ENCODE measurements at places on chromosomes 5 and 9.

DNA sequence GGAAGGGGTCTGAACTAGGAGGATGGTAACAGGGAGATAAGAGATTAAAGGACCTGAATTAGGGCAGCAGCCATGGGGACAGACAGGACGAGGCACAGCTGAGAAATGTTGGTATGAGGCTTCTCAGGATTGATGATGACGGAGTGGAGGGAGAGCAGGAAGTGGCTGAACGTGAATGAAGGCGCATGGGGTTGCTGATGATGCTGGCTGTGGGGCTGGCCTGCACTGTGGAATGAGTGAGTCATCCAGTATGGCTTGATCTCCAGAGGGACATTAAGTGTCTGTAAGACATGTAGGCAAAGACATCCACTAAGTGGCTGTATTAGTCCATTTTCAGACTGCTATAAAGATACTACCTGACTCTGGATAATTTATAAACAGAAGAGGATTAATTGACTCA lies 256.4 kb downstream of the ICE1 start:
- DNase-seq, result no peak

DNA sequence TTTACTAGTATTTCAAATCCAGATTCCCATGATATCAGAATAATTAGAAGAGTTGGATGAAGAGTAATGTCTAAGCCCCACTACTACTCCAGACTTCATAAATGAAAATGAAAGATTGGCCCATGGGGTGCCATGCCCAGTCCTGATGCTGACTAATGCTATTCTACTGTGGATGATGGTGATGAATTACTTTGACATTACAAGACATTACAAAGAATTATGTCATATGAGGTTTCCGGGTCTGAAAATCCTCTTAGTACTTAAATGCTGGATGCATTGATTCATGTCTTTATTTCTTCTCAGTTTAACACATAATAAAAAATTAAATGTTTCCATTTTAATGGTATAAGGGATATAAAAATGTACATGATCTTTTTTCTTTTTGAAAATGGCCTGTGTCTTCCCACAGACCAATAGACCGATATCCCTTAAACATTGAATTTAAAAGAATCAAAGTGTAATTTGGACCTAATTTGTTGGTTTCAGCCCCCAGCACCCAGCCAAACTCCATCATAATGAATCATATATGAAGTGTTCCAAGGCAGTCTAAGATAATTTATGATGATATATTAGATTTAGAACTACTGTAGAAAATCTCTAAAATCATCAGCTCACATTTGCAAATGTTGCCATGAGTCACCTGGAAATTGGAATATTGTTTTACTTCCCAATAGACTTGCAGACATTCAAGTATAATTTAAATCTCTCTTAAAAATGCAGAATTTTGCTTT lies 223.6 kb upstream of the SGCD start:
- no peak for DNase-seq

DNA sequence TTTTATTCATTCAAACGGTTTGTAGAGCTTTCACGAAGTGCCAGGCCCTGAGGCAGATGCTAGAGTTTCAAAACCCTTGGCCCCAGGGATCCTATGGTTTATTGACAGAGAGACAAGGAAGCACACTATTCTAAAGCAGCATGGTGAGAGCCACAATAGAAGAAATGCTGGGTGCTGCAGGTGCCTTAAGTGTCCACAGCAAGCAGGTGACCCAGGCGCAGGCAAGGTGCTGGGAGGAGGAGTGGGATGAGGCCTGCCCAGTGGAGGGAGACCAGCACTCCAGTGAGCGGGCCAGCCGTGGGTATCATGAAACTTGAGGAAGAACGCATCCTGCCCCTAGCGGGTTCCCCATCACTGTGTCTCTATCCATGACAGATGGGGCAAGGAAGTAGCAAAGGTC lies 71.0 kb downstream of the OSMR start:
- DNase-seq, result no peak

DNA sequence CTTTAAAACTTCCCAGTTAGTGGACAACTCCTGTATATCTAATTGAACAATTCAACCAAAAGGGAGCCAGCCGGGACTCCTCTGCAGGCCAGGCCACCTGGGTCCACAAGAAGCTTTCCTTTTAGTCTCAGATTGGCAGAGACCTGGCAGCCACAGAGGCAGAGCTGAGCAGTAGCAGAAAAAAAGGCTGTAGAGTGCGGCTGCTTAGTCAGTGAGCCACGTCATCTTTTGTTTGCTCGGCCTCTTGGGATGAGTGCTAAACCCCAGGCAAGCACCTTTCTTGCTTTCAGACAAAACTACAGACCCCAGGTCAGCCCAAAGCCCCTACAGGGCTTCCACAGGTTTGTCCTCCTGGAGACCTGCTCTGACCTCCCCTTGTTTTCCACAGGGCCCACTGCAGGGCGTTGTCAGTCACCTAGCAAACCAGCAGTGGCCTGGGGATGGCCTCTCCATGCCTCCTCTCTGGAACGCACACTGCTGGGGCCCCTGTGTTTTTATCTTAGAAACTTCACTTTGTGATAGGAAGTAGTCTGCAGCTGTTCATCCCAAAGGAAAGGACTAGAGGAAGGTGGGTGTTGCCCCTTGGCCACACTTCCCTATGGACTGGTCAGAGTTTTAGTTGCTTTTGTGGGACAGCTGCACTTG lies 49.9 kb downstream of the SHB start:
- DNase-seq, result peak; percentile 63

GRCh38 chr9:137007108-137007815 lies 10.9 kb upstream of the CLIC3 start:
- DNase-seq, result no peak

- DNase-seq, result no peak
Observed at GRCh38 chr5:173645890-173646574, 29.6 kb upstream of the BOD1 start.

DNA sequence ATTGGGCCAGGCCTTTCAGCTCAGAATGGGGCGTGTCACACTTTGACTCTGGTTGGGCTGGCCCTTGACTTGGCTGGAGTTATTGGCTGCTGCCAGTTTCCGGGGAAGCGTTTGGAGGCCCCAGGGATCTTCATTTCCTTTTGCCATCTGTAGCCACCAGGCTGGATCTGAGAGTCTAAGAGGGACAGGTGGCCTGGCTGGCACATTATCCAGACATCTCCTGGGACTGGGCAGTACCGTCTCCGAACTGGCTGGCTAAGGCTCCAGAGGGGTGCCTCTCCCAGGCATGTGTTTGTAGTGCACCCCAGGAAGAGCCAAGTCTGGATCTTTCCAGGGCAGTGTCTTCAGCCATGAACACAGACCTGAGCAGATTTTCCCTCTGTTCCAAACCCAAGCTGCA lies 9.7 kb upstream of the JADE2 start:
- no peak for DNase-seq

GRCh38 chr9:34405719-34406118 lies 29.0 kb upstream of the MYORG start:
- no peak for DNase-seq

DNA sequence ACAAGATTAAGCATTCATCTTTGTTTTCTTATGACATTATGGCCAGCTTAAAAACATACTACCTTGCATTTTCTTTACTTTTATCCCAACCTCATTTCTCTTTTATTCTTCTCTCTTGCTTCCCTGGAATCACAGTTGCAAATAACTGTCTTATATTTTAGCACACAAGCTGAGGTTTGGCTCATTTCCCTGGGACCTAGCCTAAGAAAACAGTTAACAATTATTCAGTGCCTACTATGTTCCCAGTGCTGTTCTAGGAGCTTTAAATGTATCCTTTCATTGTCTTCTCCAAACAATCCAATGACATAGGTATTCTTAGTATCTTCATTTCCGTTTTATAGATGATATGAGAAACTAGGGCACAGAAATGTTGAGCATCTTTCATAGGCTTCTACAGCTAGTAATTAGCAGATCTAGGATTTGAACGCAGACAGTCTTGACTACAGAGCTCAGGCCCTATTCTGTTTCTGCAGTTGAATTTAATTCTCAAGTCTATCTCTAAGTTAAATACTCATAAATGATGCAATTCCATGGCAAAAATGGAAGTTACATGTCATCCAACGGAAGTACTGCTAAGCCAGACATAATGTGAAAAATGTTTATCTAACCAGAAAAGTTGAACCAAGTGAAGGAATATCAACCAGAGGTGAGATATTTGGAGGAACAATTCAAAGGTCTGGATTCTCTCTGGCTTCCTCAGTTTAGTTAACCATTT lies 52.3 kb upstream of the MTAP start:
- no peak for DNase-seq

DNA sequence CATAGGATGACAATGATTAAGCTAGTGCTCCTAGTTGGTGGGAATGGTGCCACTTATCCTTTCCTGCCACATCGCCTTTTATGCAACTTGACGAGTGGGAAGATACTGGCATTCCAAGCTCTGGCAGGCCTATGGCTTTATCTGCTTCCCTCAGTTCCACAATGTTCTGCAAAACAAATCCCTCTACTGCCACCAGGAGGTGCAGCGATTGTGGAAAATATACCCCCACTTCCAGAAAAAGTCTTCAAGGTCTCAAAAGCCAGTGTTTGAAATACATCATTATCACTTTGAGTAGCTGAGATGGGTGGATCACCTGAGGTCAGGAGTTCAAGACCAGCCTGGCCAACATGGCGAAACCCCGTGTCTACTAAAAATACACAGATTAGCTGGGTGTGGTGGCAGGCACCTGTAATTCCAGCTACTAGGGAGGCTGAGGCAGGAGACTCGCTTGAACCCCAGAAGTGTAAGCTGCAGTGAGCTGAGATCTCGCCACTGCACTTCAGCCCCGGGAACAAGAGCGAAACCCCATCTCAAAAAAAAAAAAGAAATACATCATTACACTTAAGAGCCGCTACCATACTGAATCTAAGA lies 3.4 kb downstream of the CLINT1 start:
- peak; percentile 59 for DNase-seq

GRCh38 chr5:35159370-35159742 lies 70.9 kb downstream of the PRLR start:
- DNase-seq, result peak; percentile 90

- DNase-seq, result no peak
Observed at GRCh38 chr5:154370813-154371212, 75.0 kb upstream of the SAP30L start.

DNA sequence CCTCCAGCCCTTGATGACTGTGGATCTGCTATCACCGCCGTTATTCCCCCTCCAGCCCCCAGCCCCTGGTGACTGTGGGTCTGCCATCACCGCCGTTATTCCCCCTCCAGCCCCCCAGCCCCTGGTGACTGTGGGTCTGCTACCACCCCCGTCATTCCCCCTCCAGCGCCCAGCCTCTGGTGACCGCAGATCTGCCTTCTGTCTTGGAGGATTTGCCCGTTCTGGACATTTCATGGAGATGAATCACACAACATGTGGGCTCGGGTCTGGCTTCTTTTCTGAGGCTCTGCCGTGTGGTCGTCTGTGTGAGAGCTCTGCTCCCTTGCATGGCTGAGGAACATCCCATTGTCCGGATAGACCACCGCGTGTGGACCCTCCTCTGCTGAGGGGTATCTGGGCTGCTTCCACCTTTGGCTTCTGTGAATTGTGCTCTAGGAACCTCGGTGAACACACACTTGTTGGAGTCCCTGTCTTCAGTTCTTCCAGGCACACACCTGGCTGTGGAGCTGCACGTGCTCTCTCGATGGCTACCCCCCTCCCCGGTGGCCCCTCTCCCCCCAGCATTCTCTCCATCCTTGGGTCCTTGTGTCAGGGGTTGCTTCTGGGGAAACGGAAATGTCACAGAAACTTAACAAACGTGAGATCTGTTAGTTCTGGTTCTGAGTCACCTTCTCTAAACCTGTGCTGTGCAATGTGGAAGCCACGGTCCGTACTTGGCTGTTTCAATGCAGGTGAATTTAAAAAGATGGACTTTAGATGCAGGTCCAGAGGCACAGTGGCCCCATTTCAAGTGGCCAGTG lies 105.3 kb upstream of the COL5A1 start:
- no peak for DNase-seq

- no peak for DNase-seq
Observed at GRCh38 chr5:73542020-73542419, 23.4 kb downstream of the ANKRA2 start.

DNA sequence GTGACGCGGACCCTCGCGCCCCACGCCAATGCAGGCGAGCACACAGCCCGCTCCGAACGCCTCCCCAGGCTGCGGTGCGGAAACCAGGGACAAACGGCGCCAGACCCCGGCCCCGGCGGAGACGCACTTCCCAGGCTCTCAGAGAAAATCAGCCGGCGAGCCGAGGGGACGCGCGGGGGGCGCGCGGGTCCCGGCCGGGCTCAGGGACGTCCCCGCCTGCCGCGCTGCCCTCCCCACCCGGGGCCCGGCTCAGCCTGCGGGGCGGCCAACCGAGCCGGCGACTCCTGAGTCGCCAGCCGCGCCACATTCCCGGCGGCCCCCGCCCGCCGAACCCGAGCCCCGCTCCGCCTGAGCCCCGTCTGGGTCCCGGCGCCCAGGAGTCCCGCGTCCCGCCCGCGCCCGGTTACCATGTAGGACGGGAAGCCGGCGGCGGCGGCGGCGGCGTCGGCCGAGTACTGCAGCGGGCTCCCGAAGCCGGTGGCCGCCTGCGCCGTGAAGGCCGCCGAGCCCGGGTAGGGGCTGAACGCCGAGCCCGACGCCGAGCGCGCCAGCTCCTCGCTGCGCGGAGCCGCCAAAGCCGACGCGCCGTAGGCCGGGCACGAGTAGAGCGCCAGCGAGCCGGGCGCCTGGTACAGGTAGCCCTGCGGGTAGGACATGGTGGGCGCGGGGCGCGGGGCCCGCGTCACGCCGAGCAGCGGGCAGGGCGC lies 566 bp downstream of the IRX2 start:
- DNase-seq, result no peak

DNA sequence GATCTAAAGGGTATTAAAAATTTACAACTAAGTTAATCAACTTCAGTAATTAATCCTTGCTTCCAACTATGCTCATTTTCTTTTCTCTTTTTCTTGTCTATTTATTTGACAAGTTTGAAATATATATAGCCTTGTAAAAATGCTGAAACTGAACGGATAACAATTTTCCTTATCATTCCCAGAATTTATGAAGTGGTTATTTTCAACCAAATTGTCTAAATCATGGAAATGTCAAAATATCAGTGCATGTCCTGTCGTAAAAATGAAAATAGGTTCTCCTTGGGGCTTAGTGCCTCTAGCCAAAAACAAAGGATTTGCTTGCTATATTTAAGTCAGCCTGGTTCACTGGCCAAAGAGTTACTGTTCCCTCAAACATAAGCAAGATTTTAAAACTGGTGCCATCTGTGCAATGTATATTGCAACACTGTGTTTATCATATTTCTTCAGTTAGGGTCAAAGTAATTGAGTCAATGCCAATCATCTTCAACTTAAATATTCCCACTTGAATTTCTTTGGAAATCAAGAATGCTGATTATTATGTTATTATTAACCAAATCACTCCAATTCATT lies 798.3 kb downstream of the MAT2B start:
- DNase-seq, result no peak

- no peak for DNase-seq
Observed at GRCh38 chr5:80809451-80809850, 150.7 kb upstream of the RASGRF2 start.

GRCh38 chr5:176806137-176806536 lies 4.2 kb upstream of the UNC5A start:
- DNase-seq, result no peak

GRCh38 chr5:3114467-3114866 lies 363.0 kb upstream of the IRX2 start:
- no peak for DNase-seq

DNA sequence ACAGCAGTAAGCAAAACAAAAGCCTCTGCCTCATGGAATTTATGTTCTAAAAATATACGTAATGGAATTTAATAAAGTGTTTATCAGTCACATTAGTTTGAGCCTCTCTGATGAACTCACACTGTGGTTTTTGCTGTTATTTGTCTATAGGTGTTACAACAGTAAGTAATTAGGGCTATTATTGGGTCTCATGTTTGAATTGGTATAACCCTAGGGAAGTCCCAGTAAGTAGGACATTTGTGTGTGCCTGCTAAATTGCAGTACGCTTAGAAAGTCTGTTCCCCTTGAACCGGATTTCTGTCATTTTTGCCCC lies 197.6 kb downstream of the NR3C1 start:
- no peak for DNase-seq

- DNase-seq, result no peak
Observed at GRCh38 chr5:5805916-5806315, 383.4 kb downstream of the ICE1 start.

Measured in HepG2 (cell line).